ENCODE measurements at places on chromosomes 4 and X.

DNA sequence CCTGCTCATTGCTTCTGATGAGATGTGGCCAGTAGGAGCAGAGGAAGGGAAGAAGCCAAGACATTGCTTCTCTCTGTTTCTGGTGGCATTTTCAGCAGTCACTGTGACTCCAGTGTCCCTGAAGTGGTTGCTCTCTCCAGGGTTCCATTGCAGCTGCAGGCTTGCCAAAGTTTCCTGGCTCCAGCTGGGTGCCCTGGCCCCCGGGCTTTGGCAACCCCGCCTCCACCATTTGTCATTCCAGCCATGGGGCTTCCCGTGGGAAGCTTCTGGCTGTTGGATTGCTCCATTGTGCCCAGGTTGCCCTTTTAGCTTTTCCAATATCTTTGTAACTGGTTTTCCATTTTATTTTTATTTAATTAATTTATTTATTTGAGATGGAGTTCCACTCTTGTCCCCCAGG is 12.7 kb downstream of the FGFBP1 start:
- H3K27me3 ChIP-seq = no peaks in the 10 kb centered on the region
- H3K4me1 ChIP-seq = peaks cover 8% of the 10 kb centered on the region
- H3K27ac ChIP-seq = no peak overlapping the region

GRCh38 chr4:140344621-140345020 is 28.8 kb upstream of the SCOC start:
- DNase-seq = no peak
- H3K36me3 ChIP-seq = no peaks in the 10 kb centered on the region
- H3K27me3 ChIP-seq = no peaks in the 10 kb centered on the region
- H3K4me3 ChIP-seq = no peak overlapping the region
- no peak overlapping the region for H3K27ac ChIP-seq

- H3K27ac ChIP-seq = no peak overlapping the region
- no peaks in the 10 kb centered on the region for H3K36me3 ChIP-seq
- peaks cover 8% of the 10 kb centered on the region for H3K4me1 ChIP-seq
- H3K4me3 ChIP-seq = no peak overlapping the region
- no peak for DNase-seq
These were observed 64.7 kb upstream of the MAP9 start for GRCh38 chr4:155441475-155441874.

- no peak overlapping the region for H3K4me3 ChIP-seq
- no peak overlapping the region for H3K27ac ChIP-seq
- H3K36me3 ChIP-seq = no peaks in the 10 kb centered on the region
- no peaks in the 10 kb centered on the region for H3K4me1 ChIP-seq
These were observed 252.3 kb downstream of the NLGN4X start for GRCh38 chrX:5976332-5976731.

DNA sequence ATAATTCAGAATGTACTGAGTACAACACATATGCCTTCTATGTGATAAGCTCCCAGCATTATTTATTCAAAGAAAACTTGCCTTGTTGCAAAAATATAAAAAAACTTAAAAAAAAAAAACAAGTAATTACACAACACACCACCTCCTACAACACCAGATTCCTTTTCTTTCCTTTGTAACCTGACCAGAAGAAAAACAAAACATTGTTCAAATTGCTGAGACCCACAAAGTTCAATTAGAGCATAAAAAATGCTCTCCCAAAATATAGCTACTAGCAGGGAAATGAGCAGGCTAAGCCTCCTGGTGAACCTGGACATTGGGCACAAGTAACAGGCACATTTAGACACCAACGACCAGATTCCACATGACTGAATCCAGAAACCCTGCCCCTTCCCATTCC is 38.3 kb downstream of the MECP2 start:
- no peak for DNase-seq
- no peaks in the 10 kb centered on the region for H3K36me3 ChIP-seq
- no peak overlapping the region for H3K4me3 ChIP-seq

- H3K27me3 ChIP-seq = no peaks in the 10 kb centered on the region
- H3K36me3 ChIP-seq = no peaks in the 10 kb centered on the region
- no peaks in the 10 kb centered on the region for H3K4me1 ChIP-seq
- H3K27ac ChIP-seq = no peak overlapping the region
- no peak for DNase-seq
These were observed 367.8 kb downstream of the GASK1B start for GRCh38 chr4:157804986-157805385.

Data from esophagus squamous epithelium (tissue), 5 donors.